ENCODE measurements at places on chromosomes 6 and 20. TPM values are rescaled to one million over a fixed set of nuclear protein-coding genes. Genes with fewer than 3 reads are reported as not detected.

GRCh38 chr6:140175486-140175885 is 801.0 kb upstream of the CITED2 start:
- DNase-seq = no peak
- no peaks in the 10 kb centered on the region for H3K36me3 ChIP-seq
- H3K4me3 ChIP-seq = no peak overlapping the region

DNA sequence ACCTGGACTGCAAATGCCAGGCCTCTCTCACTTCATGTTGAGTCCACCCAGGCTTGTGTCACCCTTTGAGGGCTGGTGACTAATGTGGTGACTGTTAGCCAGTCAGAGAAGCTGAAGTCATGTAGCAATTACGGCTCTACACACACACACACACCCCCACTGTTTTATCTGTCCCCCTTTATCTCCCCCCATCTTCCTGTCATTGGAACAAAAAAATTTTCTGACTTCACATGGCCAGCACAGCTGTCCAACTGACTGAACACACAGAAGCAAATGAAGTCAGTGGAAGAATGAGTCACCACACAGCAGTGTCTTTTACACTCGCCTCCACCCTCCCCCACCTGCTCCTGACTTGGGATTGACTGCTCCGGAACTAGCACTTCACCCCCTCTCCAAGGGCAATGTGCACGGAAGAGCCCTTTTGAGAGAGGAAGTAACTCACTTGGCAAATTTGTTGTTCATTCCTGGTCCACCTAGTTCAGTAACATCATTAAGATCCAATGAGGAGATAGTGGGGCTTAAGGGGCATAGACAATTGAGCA is 198.0 kb downstream of the RNF144B start:
- peaks cover 11% of the 10 kb centered on the region for H3K4me1 ChIP-seq
- no peak overlapping the region for H3K4me3 ChIP-seq
- no peak overlapping the region for H3K27ac ChIP-seq
- H3K27me3 ChIP-seq = no peaks in the 10 kb centered on the region
- no peak for DNase-seq
- no peaks in the 10 kb centered on the region for H3K36me3 ChIP-seq

GRCh38 chr20:10423735-10424134 is 10.3 kb downstream of the MKKS start:
- H3K27me3 ChIP-seq = no peaks in the 10 kb centered on the region
- H3K27ac ChIP-seq = peak overlapping the region; percentile 41
- H3K4me1 ChIP-seq = peaks cover 20% of the 10 kb centered on the region
- H3K36me3 ChIP-seq = peaks cover 11% of the 10 kb centered on the region

- H3K27ac ChIP-seq = no peak overlapping the region
- no peak overlapping the region for H3K4me3 ChIP-seq
- no peak for DNase-seq
- H3K36me3 ChIP-seq = no peaks in the 10 kb centered on the region
- H3K27me3 ChIP-seq = peaks cover 24% of the 10 kb centered on the region
- H3K4me1 ChIP-seq = no peaks in the 10 kb centered on the region
These were observed 106.9 kb downstream of the PAX1 start for GRCh38 chr20:21812379-21812778.

DNA sequence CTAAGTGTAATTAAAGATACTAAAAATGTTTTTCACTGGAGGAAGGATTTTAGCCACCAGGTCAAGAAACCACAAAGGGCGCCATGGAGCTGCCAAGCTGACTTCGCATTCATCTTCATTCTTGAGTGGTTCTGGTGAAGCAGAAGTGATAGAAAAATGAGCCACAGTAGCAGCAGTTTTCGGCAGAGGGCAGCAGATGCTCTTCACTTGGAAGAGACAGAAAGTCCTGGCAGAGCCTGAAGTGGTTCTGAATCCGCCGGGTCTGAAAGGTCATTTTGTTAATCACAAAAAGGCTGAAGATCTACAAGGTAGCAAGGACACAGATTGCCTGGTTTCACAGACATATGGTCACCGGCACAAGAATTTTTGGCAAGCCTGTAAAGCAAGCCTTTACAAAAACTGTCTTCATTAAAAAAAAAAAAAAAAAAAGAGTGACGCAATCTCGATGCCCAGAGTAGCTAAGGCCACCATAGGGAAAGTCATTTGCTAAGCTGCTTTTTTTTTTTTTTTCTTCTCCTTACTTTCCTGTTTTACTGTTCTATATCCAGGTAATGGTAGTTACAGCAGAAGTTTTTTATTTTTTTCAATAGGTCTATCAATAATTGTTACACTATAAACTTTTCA is 345.1 kb upstream of the AGPAT4 start:
- no peak overlapping the region for H3K27ac ChIP-seq
- H3K4me3 ChIP-seq = no peak overlapping the region
- peaks cover 3% of the 10 kb centered on the region for H3K27me3 ChIP-seq

DNA sequence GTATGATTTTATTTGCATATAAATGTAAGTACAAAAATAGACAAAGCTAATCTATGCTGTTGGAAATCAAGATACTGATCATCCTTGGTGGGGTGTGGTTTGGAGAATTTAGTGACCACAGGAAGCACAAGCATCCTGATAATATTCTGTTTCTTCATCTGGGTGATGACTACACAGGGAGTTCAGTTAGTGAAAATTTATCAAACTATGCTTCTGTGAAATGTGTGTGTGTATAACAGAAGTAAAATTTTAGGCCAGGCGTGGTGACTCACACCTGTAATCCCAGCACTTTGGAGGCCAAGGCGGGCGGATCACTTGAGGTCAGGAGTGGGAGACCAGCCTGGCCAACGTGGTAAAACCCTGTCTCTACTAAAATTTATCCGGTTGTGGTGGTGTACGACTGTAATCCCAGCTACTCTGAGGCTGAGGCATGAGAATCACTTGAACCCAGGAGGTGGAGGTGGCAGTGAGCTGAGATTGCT is 20.6 kb downstream of the ENPP3 start:
- peaks cover 1% of the 10 kb centered on the region for H3K4me1 ChIP-seq
- no peak for DNase-seq
- no peaks in the 10 kb centered on the region for H3K36me3 ChIP-seq
- peaks cover 3% of the 10 kb centered on the region for H3K27me3 ChIP-seq

DNA sequence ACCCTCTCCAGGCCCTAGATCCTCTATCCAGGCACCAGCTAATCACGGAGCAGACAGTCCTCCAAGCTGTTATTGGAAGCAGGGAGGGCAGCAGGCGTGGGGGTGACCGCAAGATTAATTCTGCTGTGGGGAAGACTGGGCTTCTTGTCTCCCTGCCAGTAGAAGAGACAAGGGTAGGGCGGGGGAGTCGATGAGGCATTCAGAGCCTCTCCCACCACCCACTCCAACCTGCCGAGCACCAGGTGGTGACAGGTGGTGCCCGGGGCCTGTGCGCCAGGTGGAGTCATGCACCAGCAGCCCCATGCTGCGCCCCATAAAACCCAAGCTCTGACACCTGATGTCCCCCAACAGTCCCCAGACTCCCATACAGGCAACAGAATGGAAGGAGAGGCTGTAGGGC is 89.6 kb downstream of the CDH22 start:
- peaks cover 24% of the 10 kb centered on the region for H3K27me3 ChIP-seq
- peaks cover 7% of the 10 kb centered on the region for H3K4me1 ChIP-seq
- H3K4me3 ChIP-seq = no peak overlapping the region

SPAG4 gene
- total RNA-seq = 2.4 TPM

DNA sequence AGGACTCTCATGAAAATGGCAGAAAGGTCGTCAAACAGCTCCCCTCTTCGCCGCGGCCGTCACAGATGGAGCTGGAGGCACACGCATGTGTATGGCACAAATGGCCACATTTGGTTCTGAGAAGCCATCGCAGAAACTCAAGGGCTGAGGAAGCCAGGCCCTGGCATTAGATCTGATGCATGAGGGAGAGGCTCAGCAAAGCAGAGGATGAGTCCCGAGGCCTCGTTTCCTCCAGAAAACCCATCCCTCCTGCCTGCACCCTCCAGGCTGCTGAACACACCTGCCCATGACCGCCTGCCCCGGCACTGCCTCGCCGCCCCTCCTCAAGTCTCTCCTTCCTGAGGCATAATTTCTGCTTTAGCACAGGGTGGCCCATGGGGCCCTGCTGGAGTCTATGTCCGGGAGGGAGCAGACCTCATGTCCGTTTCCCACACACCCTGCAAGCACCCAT is 240.3 kb downstream of the DLL1 start:
- no peaks in the 10 kb centered on the region for H3K36me3 ChIP-seq
- peak; percentile 54 for DNase-seq
- no peak overlapping the region for H3K4me3 ChIP-seq
- H3K27me3 ChIP-seq = peaks cover 7% of the 10 kb centered on the region

GRCh38 chr6:37650071-37650481 is 47.6 kb downstream of the MDGA1 start:
- peaks cover 7% of the 10 kb centered on the region for H3K36me3 ChIP-seq
- no peaks in the 10 kb centered on the region for H3K4me1 ChIP-seq
- peaks cover 48% of the 10 kb centered on the region for H3K27me3 ChIP-seq
- DNase-seq = no peak
- H3K27ac ChIP-seq = no peak overlapping the region
- peak overlapping the region; percentile 25 for H3K4me3 ChIP-seq
